Fibroblast of villous mesenchyme (primary cell): ENCODE measurements at places on chromosomes 3 and 15. TPM values are rescaled to one million over a fixed set of nuclear protein-coding genes. Genes with fewer than 3 reads are reported as not detected.
A peak's percentile ranks its signal among the peaks of the same experiment; 100 is the strongest.

GOLGA8T gene
- total RNA-seq, result under 0.01 TPM in 1 of 2 replicates, not detected in the other

DNA sequence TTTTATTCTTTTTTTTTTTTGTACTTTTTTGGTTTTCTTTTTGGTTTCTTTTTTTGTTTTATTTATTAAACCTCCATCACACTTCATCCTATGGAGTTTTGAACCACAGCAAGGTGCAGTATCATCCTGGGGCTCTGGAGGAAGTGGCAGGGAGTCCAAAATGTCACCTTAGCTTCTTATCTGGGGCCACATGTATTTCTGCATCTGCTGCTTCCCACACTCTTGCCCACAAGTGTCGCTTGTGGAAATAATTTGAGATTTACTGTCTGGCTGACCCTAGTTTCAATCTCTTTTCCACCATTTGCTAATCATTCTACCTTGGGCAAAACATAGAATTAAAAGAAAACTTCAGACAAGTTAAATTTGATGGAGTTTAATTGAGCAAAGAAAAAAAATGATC is 6.4 kb downstream of the OPA1 start:
- no peak for DNase-seq

DNA sequence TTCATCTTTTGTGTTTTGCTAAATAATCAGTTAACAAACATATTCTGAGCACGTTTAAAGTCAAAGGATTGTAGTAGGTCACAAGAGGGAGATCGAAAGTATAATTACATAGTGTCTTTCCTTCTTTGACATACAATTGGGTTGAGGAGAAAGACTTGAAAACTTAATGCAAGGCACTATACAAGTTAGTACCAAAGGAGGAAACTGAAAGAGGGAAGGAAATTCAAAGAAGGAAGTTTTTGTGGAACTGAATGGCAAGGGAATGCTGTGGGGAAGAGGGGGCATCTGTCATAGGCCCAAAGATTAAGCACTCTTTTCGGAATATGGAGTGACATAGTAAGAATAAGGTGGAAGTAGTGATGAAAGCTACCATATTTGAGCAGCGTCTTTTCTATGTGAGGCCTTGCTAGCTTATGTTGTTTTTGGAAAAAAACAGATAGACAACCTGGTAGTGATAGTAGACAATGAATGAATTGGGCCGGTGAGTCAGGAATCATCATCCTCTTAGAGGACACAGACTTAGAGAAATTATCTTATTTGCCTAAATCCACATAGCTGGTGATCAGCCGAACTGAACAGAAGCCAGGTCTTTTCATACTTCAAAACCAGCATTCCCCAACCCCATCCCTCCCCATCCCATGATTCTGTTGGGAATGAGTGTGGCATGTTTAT is 10.2 kb downstream of the MBNL1 start:
- DNase-seq, result no peak

GRCh38 chr3:180827171-180827570 is 85.3 kb upstream of the FXR1 start:
- no peak for DNase-seq

GRCh38 chr3:129528589-129529100 is at the start of gene RHO:
RHO (plus strand) TSS chr3:129528639; CDS start chr3:129528734, 95 bp downstream.
- no peak for DNase-seq

DNA sequence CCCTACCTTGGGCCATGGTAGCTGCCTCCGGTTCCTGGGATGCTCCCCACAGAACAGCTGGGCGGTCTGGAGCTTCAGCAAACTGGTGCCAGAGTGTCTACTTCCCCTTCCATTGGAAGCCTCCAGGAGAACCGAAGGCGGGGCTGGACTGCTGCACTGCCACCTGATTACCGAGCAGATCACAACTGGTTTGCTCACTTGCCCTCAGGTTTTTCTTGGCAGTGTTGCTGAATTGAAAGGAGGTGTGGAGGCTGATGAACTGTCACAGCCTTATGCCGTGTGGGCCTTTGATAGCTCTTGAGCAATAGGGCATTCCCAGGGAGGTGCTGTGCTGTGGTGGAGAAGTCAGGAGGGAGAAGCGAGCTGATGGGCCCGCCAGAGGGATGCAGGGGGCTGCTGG is at the start of gene TGM5:
TSS of gene TGM5 (minus strand) at position 95 of the 400 bp plus-strand sequence. CDS start at position 16, 79 bp downstream.
- DNase-seq, result no peak

CCR5 gene
- under 0.01 TPM in 1 of 2 replicates, not detected in the other for total RNA-seq

SCG5 gene
- 8.7 and 17.7 TPM in 2 replicates for total RNA-seq

IL12A gene
- 0.64 and 2.2 TPM in 2 replicates for total RNA-seq

DNA sequence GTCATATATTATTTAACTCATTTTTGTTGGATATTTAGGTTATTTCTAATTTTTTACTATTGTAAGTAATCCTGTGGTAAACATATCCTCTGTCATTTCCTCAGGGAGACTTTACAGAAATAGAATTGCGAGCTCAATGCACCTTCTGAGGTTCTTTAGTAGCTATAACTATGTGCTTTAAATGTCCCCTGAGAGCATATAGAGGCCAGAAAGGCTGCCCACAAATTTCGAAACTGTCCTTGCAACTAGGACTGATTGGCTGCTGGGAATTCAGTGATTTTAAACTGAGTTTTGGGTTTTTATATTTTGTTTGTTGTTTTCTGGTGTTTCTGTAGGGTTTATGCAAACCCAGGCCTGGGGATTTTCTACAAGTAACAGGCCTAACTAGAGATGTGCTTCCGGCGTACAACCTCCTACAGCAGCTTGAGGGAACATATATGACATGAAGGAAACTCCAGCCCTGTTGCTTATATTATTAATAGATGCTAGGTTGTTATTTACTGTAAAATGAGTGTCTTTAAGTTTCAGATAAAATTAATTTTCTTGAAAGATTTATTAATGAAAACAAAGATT is 29.1 kb upstream of the P4HTM start:
- peak; percentile 52 for DNase-seq

ZDHHC23 gene
- 0.32 and 0.43 TPM in 2 replicates for total RNA-seq

GHSR gene
- total RNA-seq, result not detected in 2 replicates

DNA sequence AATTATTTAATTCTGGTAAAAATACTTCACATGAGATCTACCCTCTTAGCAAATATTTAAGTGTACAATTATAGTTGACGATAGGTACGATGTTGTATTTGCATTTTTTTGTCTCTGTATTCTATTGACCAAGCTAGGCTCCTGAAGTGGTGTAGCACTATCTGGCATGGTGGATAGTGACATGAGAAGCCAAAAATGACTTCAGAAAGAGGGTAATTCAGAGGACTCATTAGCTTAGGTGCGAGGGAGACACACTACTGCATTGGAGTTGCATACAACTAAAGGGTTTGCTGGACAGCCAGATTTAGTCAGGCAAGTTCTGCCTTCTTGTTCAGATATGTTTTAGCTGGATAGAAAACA is 50.6 kb downstream of the KBTBD8 start:
- no peak for DNase-seq

DNA sequence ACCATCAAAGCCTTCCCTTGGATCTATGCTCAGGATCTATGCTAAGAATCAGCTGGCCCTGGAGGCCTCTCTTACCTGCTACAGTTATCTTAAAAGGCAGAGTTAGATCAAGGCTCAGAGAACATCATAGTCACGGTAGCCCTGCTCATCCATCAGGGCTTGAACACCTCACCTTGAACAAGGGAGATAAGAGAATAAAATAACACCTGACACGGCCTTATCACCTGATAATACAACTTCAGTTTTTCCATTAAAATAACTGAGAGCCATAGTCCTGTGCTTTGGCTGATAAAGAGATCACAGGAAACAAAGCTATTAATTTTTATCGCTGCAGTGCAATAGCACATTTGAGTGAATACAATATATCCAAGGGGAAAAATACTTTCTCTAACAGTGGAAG is 85.6 kb upstream of the LPP start:
- DNase-seq, result no peak

GRCh38 chr15:41811432-41812195 is 16.3 kb upstream of the JMJD7 start:
- DNase-seq, result peak; percentile 88

- DNase-seq, result no peak
Measured at GRCh38 chr3:127821394-127821793, 921 bp downstream of the MGLL start.

- DNase-seq, result no peak
Measured at GRCh38 chr15:88835646-88836045, 32.4 kb downstream of the ACAN start.

GOLGA8S gene
- total RNA-seq, result under 0.01 TPM in 2 replicates

DNA sequence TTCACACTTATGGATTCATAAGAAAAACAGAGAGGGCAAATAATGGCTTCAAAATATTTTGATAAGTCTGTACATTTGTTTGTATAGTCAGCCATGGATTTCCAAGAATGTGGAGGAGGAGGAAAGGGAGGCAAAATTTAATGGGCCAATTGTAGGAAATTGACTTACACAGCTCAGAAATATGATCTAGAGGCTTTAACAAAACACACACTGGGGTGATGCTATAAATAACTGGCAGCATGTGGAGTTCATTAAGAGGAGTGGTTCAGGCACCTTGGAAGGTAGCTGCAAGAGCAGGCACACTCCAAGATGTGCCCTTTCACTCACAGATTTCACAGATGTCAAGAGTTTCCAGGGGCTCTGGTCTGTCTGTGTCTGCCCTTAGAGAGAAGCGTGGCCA is 193.4 kb upstream of the RASGRP1 start:
- peak; percentile 41 for DNase-seq

DNA sequence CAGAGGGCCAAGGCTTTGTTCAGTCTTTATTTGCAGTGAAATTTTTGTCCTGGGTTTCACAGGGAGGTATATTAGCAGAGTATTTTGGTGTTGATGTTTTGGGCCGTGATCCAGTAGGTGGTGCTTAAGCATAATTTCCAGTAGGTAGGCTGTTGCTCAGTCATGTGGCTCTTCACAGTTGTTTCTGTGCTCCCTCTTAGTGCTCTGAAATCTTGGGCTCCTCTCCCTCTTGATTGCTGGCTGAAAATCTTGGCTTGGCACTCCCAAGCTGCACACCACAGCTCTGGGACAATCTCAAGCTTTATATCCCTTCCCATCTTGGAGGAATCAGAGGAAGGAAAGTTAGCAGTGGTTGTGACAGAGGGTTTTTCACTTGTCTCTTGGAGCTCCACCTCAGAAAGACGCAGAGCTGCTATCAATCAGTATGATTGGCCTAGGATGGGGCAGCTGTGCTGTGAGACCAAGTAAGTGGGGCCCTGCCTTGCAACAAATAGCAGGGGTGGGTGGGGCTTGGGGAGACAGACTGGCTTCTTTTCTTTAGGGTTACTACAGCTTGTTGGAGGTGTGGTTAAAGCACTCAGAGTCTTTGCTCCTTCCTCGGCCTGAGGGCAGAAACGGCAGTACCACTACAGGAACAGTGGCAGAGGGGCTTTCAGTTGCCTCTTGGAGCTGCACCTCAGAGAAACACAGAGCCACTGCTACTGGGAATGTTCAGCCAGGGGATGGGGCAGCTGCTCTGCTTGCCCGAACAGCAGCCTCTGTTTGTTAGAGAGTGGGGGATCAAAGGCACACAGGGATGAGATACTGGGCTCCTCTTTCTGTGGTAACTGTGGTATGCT is 627.0 kb downstream of the SI start:
- DNase-seq, result no peak

DNA sequence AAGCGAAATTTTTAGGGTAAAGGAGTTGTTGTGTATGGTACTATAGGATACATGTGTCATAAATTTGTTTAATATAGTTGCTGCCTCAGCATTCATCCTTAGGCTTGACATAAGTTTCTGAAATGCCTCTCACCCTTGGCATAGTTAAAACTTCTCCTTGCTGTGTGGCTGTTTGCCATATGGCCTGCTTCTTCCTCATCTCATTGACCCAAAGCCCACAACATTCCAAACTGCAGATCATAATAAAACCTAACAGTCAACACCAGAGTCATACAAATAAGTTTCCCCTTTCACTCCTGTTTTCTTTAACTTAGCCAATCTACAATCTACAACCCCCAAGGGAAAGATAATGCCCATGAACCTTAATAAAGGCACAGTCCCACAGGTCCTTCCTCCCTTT is 136.6 kb downstream of the TMCC1 start:
- peak; percentile 56 for DNase-seq

GRCh38 chr3:49929291-49930167 is at the start of gene MON1A:
MON1A (minus strand) TSS chr3:49929811; CDS start chr3:49913346, 16,465 bp downstream.
- DNase-seq, result peak; percentile 95

DNA sequence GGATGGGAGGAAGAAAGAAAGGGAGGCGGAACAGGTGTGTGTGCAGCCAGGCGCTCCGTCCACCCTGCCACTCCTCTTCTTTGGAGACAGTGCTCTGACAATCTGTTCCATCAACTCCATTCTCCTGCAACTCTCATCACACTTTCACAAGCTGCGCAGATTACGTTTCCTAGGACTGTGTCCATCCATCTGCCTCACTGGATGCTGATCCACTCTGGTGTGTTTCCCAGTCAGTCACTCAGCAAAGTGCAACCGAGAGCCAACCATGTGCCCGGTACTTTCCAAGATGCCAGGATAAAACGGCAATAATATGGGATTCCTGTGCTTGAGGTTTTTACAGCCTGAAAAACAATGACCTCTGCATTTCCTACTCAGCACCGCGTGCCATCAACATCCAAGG is 59.6 kb downstream of the SLC12A8 start:
- DNase-seq, result no peak

DNA sequence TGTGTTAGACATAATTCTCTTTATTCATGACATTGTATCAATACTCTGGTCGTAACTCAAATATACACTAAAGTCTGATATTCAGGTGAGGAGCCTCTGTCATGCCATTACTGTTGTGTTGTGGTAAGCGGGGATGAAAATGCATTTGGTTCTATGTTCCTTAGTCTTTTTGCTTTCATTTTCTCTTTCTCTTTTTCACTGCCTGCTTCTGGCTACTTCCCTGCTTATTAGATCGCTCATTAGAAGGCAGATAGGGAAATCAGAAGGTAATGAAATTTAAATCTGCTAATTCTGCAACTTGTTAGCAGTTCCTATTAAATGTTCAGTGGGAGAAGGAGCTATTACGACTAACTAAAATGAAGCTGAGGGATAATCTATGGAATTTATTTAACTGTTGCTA is 345.0 kb downstream of the GRM7 start:
- peak; percentile 14 for DNase-seq

DUOXA2 gene
- not detected in 2 replicates for total RNA-seq

GRCh38 chr15:87263296-87263695 is 993.2 kb downstream of the NTRK3 start:
- DNase-seq, result no peak

- no peak for DNase-seq
Measured at GRCh38 chr3:16834753-16835152, 50.0 kb upstream of the PLCL2 start.

- DNase-seq, result no peak
Measured at GRCh38 chr3:78875436-78875835, 892.4 kb downstream of the ROBO1 start.

GRCh38 chr15:74208496-74208895 is 5.9 kb upstream of the STRA6 start:
- DNase-seq, result no peak

DNA sequence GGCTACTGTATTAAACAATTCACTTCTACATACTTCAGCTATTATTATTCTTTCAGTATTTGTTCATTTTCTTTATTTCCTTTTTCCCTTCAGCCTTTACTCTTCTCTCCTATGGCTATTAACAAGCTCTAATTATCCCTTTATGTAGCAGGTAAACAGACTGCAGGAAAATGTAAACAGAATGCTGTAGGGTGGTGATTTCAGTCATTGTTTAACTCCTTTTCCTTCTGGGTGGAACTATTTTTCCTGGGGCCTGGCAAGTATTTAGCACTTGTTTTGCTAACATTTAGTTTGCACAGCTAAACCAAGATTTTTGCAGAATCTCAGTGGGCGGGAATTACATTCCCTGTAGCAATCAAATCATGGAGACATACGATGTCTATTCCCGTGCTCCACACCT is 14.4 kb downstream of the RARB start:
- DNase-seq, result no peak

MPI gene
- total RNA-seq, result 38.0 and 41.5 TPM in 2 replicates
